ENCODE measurements at places on chromosomes 2 and 18.

- no peak for DNase-seq
Measured at GRCh38 chr2:200674837-200675236, 89.0 kb downstream of the AOX1 start.

GRCh38 chr18:52433797-52434196 is 93.8 kb downstream of the DCC start:
- DNase-seq, result no peak

- DNase-seq, result no peak
Measured at GRCh38 chr2:219527076-219527394, 12.8 kb downstream of the ASIC4 start.

DNA sequence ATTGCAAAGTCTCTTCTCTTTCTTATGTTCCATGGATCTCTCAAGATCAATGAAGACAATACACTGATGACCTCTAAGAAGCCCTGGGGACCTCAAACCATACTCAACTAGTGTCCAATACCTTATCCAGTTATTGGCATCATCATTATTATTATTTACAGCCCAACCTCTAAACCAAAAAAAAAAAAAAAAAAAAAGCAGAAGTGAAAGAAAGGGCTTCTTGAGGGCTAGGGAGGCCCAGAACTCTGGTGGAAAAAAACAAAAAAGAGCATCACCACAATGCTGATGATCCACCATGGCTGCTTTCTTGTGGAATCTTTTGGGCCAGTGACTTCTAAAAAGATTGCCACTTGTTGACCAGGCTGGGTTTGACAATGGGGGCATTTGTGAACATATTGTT is 324.9 kb downstream of the LPIN1 start:
- no peak for DNase-seq
